ENCODE measurements at places on chromosomes 6 and 20.
A peak's percentile ranks its signal among the peaks of the same experiment; 100 is the strongest.

- no peak for DNase-seq
Observed at GRCh38 chr20:18188434-18188833, 50.8 kb downstream of the KAT14 start.

DNA sequence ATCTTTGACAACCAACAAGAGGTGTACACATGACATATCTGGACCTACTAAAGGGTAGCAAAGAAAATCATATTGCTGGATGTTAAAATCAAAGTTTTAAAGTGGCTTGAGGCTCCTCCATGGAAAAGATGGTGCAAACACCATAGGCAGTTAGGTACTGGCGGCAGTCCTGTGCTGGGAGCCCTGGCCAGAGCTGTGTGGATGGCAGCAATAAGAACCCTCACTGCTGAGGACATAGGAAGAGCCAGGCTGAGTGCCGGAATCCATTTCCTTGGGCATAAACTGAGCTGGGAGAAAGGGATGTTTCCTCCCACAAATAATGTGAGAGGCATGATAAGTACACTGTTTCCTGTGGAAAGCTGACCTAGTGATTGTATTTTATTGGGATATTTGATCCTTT, 89.9 kb downstream of the ARID1B start:
- no peak for DNase-seq

DNA sequence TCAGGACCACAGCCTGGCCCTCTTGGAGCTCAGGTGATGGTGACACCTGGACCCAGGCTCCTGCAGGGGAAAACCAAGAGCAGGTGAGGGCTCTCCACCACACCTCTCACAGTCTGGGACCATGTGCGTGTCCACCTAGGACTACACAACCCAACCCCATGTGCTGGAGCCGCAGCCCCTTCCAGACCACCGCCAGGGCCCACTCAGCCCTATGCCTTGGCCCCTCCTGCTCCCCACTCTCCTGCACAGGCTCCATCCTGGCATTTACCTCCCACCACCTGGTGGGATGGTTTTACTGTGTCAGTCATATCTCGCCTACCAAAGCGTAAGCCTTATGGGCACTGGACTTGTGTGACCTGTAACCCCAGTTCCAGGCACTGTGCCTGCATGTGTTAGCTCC, 13.1 kb upstream of the ADAM33 start:
- no peak for DNase-seq

GRCh38 chr6:128062882-128063603, 162.2 kb upstream of the THEMIS start:
- no peak for DNase-seq

DNA sequence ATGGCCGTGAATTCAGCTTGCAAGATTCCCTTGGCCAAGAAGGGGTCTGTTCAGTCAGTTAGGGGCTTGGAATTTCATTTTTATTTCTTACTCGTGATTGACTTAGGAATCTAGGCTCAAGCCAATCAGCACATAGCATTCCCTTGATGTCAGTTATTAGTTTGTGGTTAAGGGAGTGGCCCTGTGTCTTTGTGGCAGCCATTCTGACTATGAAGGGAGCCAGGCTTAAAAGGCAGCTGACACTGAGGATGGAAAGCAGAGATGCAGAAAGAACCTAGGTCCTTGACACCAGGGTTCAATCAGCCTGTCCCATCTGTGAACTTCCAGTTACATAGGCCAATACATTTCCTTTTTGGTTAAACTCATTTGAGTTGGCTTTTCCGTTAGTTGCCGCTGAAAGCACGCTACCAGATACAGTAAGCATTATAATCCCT, 48.1 kb downstream of the MCUR1 start:
- DNase-seq: no peak

DNA sequence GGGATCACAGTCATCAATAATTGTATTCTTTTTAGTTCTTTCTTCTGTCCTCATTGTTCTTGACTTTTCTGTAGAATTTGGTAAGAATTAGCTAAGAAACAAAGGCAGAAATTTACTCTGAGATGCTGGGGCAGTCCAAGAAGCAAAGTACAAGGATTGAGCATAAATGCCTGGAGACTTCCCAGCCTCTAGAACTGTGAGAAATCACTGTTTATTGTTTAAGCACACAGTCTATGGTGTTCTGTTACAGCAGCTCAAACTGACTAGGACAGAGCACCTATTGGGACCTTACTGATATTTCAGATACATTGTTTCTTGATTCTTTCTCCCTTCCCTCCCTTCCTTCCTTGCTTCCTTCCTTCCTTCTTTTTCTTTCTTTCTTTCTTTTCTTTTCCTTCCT, 192.7 kb upstream of the SLC35B3 start:
- DNase-seq: no peak

DNA sequence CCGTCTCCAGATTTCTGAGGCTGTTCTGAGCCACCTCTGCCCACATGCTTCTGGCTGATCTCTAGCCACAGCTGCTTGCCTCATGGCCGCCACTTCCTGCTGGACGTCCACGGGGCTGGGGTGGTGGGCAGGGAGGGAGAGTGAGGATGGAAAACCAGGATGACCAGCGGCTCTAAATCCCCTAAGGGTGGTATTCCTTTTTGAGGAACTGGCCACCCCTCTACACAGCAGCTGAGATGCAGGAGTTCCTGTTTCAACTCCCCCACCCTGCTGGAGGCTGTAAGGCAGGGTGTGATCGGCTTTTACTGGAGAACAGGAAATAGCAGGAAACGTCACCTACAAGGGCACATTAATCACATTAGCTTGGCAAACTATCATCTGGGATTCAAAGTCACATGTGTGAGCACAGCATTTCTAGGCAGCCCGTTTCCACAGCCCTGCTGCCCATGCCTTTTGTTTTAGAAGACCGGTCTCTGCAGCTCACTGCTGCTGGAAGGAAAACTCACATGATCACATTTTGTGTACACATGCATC, 181.6 kb upstream of the ECI2 start:
- no peak for DNase-seq

GRCh38 chr6:3540253-3540820, 83.5 kb upstream of the SLC22A23 start:
- no peak for DNase-seq

GRCh38 chr20:38892091-38892981, 33.9 kb upstream of the FAM83D start:
- no peak for DNase-seq

DNA sequence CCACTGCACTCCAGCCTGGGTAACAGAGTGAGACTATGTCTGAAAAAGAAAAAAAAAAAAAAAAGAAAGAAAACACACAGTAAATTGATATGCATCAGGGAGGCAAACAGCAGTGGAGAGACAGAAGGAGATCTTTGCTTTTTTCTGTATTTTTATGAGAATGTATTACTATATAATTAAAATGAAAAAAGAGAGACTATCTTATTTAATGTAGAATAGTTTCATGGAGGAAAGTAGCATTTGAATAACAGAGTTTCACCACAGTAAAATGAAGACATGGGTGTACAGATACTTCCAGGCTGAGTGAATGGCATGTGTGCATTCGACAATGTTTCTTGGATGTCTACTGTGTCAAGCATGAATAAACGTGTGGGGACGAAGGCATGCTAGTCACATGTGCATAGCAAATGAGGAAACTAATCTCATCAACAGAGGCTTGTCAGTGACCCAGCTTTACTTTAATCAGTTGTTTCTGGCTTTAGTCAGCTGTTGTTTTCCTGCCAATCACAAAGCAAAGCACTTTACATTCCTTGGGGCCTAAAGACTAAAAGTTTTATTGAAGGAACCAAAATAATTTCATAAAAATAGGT, 55.5 kb upstream of the ARMH2 start:
- no peak for DNase-seq

- no peak for DNase-seq
Observed at GRCh38 chr6:160692369-160692959, 9.6 kb upstream of the PLG start.

DNA sequence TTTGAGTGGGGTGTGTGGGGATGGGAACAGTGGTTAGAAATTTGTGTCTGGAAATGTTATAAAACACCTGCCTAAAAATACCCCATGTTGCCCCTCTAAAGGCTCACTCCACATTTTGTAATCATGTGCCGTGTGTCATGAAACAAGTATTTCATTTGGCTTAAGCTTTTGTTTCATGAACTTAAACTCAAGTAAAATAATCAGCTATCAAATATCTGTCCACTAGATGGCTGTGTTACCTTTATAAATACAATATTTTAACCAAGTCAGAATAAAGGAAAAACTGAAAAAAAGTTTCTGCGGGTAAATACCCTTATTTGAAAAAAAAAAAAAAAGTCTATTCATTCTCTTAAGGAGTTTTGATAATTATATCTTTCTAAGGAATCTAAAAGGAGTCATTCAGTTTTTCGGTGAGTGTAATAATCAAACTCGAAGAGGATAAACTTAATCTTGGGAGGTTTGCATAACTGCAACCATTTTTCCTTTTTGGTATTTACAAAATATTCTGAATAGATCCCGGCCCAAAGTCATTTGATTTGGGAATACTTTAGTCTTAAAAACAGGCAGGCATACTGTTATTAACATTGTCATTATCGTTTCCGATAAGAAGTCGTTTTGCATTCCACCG, 29.9 kb upstream of the MTRF1L start:
- DNase-seq: no peak

DNA sequence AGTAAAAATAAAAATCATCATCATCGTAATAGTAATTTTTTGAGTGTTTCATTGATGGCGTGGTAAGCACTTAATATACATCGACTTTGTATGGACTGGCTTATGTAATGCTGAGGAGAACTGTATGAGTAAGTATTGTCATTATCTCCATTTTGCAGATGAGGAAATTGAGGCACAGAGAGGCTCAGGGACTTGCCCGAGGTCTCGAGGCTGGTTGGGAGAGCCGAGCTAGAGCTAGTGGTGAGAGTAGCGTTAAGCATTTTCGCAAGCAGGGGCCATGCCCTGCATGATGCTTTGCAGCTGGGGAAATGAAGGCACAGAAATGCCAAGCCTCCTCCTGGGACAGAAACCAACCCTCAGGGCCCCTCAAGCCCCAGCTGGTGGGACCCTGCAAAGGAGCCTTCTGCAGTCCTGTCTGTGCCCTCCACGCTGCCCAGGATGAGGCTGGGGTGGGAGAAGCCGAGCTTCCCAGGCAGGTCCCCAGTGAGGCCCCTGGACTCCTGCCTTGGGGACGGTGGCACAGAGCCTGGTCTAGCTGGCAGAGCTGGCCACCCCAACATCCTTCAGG, 31.1 kb upstream of the STX16 start:
- no peak for DNase-seq

- no peak for DNase-seq
Observed at GRCh38 chr6:52010145-52010544, 77.3 kb downstream of the PKHD1 start.

- no peak for DNase-seq
Observed at GRCh38 chr6:160068346-160068745, 53.3 kb upstream of the SLC22A1 start.

GRCh38 chr6:67640484-67640883, 994.6 kb upstream of the ADGRB3 start:
- no peak for DNase-seq

DNA sequence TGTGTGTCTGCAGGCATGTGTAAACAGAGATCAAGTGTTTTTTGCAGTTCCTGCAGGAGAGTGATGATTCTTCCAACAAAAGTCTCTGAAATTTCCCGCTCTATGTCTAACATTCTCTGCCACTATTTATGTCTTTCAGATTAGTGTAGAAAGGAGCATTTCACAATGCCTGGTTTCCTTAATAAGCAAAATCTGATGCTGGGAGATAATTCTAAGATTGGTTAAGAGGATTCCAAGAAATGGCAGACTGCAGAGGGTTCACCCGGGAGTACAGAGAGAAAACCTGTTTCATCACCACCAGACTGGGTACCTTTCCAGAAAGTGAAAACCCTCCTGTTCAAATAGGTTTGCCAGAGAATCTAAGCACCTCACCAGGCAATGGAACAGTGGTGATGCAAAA, 62.7 kb downstream of the FOXC1 start:
- DNase-seq: no peak

DNA sequence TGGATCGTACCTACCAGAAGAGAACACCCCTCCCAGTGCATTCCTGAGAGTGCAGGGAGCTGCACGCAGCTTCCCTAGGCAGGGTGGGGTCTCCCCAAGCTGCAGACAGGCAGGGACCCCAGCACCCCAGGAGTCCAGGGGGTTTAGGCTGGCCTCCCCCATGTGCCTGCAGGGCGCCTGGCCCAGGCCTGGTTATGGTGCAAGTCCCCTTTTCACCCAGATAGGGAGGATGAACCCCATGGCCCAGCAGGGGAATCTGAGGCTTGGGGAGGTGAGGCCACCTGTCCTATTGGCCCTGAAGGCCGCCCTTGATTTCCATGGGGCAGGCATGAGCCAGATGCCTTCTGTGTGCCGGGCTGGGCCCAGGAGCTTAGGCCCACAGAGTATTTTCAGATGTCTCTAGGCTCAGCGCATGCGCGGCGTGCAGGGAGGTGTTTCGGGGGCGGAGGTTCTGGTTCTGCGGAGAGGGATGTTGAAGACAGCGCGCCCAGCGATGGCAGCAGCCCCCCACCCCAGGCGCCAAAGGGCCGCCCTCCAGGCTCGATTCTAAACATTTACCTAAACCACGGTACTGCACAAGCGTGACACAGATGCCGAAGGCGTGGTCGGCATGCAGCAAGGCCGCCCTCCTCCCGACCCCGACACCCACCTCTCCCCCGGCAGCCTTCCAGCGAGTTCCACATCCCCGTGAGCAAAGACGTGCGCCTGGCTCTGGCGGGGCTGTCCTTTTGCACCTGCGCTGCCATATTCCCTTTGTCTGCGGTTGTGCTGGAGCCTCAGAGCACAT, 29.4 kb downstream of the COL20A1 start:
- no peak for DNase-seq

DNA sequence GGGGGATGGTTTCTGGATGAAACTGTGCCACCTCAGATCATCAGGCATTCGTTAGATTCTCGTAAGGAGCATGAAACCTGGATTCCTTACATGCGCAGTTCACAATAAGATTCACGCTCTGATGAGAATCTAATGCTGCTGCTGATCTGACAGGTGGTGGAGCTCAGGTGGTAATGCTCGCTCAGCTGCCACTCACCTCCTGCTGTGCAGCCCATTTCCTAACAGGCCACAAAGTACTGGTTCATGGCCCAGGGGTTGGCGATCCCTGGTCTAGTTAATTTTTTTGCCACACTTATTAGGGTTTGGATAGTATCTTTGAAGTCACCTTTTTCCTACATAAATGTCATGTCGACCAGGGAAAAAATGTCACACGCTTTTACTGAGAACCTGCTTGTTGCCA, 96.8 kb upstream of the MLIP start:
- no peak for DNase-seq

GRCh38 chr20:16095226-16095625, 478.0 kb downstream of the KIF16B start:
- no peak for DNase-seq

GRCh38 chr20:17895641-17896171, 72.9 kb downstream of the SNX5 start:
- peak; percentile 51 for DNase-seq

DNA sequence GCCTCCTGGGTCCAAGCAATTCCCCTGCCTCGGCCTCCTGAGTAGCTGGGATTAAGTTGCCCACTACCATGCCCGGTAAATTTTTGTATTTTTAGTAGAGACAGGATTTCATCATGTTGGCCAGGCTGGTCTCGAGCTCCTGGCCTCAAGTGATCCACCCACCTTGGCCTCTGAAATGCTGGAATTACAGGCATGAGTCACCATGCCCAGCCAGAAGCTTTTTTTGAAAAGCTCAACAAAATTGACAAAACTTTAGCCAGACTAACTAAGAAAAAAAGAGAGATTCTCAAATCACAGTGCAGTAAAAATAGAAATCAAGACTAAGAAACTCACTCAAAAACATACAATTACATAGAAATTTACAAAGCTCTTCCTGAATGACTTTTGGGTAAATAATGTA, 420.6 kb downstream of the COL12A1 start:
- no peak for DNase-seq
